ENCODE measurements at places on chromosomes 7 and 10.
A peak's percentile ranks its signal among the peaks of the same experiment; 100 is the strongest.

- DNase-seq, result no peak
Measured at GRCh38 chr10:31664803-31665202, 263.8 kb downstream of the ARHGAP12 start.

- no peak for DNase-seq
Measured at GRCh38 chr10:112182784-112183328, 709 bp downstream of the GPAM start.

DNA sequence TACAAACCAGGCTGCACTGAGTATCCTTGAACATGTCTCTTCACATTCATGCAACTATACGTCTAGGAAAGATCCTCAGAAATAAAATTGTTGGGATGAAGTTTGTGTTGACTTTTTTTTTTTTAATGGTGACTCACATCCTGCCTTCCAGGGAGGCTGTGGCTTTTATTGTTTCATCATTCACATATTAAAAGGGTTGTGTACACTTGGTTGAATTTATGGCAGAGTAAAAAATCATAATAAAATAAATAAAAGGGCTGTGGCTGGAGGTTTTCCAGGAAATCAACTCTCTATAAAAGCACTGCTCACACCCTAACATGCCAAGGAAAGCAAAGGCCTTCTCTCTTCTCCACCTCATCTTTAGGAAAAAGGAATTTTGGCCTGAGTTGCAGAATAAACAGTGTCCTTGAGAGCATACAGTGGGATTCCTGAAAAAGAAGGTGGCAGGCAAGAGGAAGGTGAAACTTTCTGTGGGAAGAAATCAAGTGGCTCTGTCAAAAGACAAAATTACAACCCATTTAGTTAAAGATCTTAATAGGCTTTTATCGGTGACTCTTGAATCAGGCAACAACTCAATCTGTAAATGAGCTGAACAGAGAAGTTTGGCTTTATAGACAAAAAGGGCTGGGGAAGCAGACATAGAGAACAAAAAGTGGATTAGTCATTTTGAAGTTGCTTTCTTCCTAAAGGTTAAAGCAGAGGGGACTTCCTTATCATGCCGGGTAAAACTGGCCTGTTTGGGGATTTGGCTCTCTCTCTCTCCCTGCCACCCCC, 41.6 kb upstream of the FHIP2A start:
- DNase-seq, result no peak

DNA sequence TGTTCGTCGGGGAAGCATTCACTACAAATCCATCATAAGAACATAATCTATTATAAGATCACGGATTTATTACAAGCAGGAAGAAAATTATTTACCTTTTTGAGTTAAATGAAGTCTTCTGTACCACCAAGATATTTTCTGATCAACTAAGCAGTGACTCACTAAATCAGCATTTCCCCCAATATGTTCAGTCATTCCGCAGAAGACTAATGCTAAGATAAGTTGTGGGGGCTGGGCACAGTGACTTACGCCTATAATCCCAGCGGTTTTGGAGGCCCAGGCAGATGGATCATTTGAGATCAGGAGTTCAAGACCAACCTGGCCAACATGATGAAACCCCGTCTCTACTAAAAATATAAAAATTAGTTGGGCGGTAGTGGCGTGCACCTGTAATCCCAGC, 144.2 kb upstream of the EGR2 start:
- no peak for DNase-seq

DNA sequence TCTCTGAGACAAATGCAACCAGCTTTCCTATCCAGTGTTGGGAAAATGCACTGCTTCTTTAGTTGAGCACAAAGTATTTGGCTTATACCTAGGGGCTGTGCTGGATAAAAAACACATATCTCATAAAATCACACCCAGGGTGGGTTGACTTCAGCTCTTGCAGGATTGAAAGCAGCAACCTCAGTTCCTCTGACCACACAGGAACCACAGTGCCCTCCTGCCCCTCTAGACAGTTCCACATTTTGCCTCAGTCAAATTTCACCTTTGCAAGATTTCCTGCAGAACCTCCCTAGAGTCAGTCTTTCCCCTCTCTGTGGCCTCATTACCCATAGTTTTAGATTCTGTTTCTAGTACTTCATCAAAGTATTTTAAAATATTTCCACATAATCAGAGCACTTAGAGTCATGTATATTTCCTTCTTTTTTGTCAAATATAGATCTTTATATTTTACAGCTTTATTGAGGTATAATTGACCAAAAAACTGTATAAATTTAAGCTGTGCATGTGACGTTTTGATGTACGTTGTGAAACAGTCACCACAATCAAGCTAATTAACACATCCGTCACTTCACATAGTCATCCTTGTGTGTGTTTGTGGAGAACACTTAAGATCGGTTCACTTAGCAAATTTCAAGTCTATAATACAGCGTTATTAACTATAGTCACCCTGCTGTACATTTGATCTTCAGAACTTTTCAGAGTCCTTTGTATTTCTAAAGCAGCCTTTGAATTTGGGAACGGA, 37.0 kb upstream of the EGR2 start:
- DNase-seq, result no peak

DNA sequence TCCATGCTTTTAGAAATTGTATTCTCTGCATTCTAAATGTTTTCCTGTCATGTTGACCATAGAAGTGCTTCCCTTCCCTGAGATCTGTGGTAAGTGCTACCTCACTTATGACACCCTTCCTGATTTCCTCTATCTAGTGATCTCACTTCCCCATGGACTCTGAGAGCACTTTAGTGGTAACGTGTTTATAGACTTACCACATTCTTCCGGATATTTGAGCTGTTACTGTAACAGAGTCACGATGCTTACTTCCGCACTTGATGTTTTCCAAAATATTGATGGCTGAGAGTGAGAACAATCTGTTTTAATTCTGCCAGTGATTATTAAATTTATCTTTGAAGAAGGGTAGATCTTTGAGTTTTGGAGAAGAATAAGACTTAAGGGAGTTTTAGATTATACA, 60.1 kb upstream of the NAMPT start:
- no peak for DNase-seq

DNA sequence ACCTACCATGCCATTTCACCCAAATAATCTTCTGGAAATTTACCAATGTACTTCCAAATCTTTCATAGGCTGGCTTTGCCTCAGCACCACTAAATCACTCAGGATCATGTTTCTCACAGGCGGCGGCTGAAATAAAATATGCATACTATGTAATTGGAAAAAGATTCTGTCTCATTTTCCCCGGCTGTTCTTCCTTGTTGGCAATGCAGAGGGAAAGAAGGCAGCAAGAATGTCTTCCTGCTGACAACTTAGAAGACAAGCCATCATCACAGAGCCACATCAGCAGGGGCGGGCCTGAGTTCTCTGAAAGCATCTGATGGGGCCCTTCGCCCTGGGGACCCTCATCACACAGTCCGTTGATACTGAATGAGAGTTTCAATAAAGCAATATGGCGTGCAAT, 39.2 kb upstream of the COL1A2 start:
- no peak for DNase-seq

- DNase-seq, result no peak
Measured at GRCh38 chr7:51034521-51035264, 252.0 kb upstream of the GRB10 start.

DNA sequence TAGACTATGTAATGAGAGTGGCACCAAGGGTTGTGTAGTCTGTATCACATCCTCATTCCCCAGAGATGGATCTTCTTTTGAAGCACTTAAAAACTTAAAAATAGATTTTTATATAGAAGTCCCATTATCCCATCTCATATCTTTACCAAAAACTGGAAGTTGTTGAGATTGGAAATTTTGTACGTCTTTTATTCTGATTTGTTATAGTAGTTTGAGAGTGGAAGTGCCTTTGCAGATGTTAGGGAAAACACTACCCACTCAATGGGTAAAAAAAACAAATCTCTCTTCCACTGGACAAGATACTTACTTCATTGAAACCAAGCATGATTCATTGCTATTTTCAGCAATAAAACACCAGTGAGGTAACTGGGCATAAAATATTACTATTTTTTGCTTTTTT, 184.4 kb downstream of the MACC1 start:
- DNase-seq, result no peak

- no peak for DNase-seq
Measured at GRCh38 chr10:91901784-91902677, 7.3 kb downstream of the FGFBP3 start.

GRCh38 chr10:122565766-122566206, 5.2 kb downstream of the DMBT1 start:
- peak; percentile 56 for DNase-seq

DNA sequence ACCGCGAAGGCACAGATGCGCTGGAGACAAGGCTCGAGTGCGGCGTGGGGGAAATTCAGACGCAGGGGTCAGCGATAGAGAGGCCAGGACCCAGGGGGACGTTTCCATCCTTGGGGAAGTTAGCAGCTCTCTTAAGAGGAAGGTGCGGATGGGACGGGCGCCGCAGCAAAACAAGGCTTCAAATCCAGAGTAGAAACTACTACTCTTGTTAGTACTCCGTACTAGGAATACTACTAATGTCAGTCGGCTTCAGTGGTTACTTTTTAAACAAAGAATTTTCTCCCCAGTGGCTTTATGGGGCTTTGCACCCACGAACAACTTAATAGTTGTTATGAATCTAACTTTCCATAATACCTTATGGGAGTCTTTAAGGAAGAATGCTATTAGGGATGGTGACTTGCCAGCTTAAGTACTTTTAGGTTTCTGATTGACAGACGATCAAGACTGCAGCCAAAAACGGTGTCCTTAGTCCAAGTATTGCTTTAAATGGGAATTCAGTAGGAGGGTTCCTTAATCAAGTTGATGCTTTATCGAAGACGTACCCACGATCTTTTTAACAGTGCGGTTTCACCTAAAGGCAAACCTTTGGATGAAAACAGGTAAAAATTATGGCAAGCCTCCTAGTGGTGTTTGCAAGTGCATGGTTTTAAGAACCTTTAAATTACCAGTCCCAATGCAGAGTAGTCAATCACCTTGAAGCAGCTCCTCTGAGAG, 812 bp upstream of the IDE start:
- no peak for DNase-seq

DNA sequence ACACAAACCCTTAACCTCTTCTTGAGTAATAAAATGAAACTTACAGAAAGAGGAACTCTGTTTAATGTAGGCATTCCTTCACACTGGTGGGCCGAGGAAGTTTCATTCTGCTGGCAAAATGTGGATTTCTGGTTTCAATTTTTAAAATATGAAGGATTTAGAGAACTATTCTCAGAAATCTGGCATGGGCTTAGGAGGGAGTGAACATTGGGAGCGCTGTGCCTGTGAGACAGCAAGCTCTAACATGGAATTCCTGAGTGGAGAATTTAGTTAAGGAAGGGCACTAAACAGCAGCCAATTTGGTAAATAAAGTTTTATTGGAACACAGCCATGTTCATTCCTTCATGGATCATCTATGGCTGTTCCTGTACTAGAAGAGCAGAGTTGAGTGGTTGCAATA, 751.8 kb upstream of the IGFBP3 start:
- no peak for DNase-seq

- DNase-seq, result no peak
Measured at GRCh38 chr10:116833986-116834985, 15.0 kb upstream of the ENO4 start.

DNA sequence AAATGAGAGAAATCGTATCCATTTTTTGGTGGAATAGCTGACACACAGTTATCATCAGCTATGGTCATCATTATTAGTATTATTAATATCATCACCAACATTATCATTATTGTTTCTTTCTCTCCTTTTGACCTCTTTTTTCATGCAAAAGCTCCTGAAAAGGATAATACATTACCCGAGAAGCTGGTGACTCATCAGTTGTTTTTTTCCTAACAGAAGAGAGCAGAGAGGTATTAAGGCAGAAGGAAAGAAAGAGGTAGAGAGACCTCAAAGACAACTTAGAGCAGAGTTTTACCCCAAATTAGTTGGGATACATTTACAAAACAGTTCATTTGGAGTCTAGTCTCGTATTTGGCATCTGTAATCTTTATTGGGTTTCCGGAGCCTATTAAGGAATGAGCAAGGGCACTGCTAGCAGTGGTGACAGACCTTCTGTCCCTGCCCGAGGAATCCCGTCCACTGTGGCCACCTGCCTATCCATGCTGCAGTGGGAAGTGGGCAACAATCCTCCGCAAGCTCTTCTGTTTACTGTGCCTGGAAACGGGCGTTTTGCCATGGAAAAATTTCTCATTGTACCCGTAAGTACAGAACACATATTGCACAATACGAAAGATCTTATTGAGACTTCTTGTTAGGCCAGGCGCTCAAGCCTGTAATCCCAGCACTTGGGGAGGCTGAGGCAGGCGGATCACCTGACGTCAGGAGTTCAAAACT, 170.0 kb upstream of the MKLN1 start:
- DNase-seq, result no peak

GRCh38 chr7:100019908-100020307, 4.5 kb downstream of the ZKSCAN1 start:
- no peak for DNase-seq

- DNase-seq, result peak; percentile 42
Measured at GRCh38 chr7:38215735-38216670, 38.0 kb downstream of the STARD3NL start.

- no peak for DNase-seq
Measured at GRCh38 chr7:146397141-146397540, 280.5 kb downstream of the CNTNAP2 start.

- no peak for DNase-seq
Measured at GRCh38 chr7:116041615-116042014, 11.1 kb upstream of the TFEC start.

DNA sequence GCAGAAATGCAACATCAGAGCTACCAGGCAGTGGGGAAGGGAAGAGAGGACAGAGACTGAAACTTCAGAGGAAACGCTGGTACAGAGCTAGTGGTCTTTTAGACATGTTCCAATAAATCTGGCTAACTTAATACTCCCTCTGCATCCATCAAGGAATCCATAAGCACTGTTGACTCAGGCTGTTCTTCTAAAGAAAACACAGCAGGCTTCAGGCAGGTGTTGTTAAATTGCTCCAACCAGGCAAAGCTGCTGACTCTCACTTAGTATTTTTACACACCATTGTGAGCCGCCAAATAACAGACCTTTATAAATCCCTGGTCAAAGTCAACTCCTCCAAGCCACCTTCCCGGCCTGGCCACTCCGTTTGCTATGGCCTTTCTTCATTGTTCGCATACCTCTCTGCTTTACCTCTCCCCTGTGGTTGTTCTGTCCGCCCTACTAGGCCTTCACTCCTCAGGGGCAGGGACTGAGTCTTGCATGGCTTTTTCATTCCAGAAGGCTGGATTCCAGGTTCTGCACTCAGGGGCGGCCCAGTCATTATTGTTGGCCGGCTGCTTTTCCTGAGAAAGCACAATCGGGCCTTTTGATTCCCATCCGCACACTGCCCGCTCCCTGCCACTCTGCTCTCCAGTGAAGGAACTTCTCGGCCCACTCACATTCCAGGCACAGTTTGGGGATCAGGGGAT, 18.4 kb downstream of the CREB3L2 start:
- DNase-seq, result no peak

GRCh38 chr10:66837990-66838389, 87.8 kb upstream of the LRRTM3 start:
- DNase-seq, result no peak

DNA sequence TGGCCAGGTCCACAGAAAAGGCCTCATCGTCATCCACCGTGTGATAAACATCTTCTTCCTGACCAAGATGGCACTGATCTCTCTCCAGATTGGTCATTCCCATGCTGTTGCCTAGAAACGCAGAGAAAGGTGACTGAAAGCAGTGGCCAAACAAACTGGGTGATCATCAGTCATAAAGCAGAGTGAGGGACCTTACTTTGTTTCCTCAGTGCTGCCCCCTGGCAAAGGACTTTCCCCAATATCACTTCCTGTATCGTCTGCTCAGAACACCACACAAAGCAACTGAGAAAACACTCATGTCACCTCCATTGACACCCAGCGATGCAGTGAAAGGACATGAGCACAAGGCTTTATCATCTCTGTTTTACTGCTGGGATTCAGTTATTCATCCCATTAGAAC, 40.0 kb upstream of the TM9SF3 start:
- DNase-seq, result no peak

GRCh38 chr10:101782811-101783735, at the start of gene NPM3:
Gene NPM3 (minus strand): TSS chr10:101783446. CDS start chr10:101783390, 56 bp downstream.
- DNase-seq, result peak; percentile 52

Data from stimulated activated CD4-positive, alpha-beta T cell treated with anti-CD3 and anti-CD28 coated beads, TNF-alpha, amount 100 ng/mL, for 1 hour (primary cell).